ENCODE measurements at places on chromosomes 5 and 9.

DNA sequence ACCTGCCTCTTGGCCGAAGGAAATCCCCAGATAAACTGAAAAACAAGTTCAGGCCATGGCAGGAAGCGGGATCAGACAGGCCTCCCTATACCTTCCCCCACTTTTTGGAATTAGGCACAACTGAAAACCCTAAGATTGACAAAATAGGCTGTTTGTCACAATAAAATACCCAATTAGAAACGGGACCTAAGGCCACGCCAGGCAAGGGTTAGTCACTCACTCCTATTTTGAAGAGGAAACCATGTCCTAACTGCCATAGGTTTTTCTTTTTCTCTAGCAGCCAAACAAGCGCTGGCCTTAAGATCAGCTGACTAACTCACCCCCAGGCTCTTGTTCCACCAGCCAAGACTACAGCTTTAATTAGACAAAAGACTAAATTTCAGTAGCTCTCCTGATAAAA is 11.9 kb downstream of the FBP2 start:
- DNase-seq: no peak
- H3K27ac ChIP-seq: no peak overlapping the region
- peaks cover 16% of the 10 kb centered on the region for H3K4me1 ChIP-seq
- H3K36me3 ChIP-seq: no peaks in the 10 kb centered on the region
- H3K27me3 ChIP-seq: peaks cover 3% of the 10 kb centered on the region

DNA sequence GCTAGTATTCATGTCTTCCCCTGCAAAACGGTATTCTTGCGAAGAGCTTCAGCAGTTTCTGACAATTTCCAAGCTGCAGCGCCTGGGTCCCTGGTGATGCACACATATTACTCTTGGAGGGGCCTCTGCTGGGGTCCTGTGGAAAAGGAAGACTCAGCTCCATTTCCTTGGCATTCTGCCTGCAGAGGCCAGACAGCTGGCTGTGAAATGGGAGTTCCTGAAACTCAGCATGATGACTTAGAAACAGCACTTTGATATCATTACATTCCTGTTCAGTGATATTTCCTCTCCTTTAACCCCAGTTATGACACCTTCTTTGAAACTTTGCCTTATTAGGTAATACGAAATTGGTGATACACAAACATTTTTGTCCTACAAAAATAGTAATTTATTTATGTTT is 98.5 kb downstream of the APBA1 start:
- no peaks in the 10 kb centered on the region for H3K4me1 ChIP-seq
- H3K27me3 ChIP-seq: peaks cover 8% of the 10 kb centered on the region
- no peaks in the 10 kb centered on the region for H3K36me3 ChIP-seq

DNA sequence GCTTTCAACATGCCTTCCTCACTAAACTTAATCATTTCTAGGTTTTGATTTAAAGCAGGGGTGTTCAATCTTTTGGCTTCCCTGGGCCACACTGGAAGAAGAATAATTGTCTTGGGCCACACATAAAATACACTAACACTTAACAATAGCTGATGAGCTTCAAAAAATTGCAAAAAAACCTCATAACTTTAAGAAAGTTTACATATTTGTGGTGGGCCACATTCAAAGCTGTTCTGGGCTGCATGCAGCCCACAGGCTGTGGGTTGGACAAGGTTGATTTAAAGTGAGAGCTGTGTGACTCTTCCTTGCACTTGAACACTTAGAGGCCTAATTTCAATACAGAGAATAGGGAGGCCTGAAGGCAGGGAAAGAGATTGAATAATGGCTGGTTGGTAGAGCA is 598.3 kb downstream of the EFNA5 start:
- no peak for DNase-seq
- H3K27me3 ChIP-seq: no peaks in the 10 kb centered on the region
- H3K4me3 ChIP-seq: no peak overlapping the region
- H3K4me1 ChIP-seq: no peaks in the 10 kb centered on the region
- no peaks in the 10 kb centered on the region for H3K36me3 ChIP-seq
- no peak overlapping the region for H3K27ac ChIP-seq

DNA sequence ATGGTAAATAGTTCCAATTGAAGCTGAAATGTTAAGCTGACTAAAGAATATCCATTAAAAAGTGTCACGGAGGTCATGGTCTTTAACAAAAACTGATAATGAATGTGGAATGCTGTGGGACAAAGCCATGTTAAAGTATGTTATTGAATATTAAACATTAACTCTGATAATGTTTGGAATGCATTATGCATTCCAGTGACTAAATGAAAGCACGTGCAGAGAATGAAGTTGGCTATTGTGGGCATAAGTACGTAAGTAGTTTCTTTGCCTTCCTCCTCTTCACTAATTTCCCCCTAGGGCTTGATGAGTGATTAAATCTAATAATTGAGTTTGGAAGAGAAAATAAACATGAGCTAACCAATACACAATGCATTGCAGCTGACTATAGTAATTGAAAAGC is 640.4 kb upstream of the CDH10 start:
- no peak for DNase-seq
- no peaks in the 10 kb centered on the region for H3K27me3 ChIP-seq
- H3K4me1 ChIP-seq: no peaks in the 10 kb centered on the region
- H3K36me3 ChIP-seq: no peaks in the 10 kb centered on the region
- H3K4me3 ChIP-seq: no peak overlapping the region
- H3K27ac ChIP-seq: no peak overlapping the region

- H3K36me3 ChIP-seq: peaks cover 6% of the 10 kb centered on the region
- H3K27ac ChIP-seq: no peak overlapping the region
- H3K4me3 ChIP-seq: no peak overlapping the region
- H3K4me1 ChIP-seq: peaks cover 6% of the 10 kb centered on the region
Measured at GRCh38 chr9:107342476-107343161, 59.5 kb downstream of the RAD23B start.

DNA sequence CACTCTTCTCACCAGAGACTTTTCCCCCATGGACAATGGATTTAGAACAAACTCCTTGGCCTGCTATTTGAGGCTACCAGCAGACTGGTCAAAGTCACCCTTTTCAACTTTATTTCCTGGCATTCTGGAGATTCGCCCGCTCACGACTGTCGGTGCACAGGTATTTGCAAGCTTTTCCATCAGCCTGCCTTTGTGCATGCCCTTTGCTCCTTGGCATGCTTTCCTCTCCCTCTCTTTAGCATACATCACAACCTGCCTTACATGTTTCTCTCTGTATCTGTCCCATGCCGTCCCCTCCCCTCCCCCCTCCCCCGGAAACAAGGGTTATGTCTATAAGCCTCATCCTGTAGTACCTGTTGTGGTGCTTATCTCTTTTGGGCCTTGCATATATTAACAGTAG is 257.1 kb downstream of the AOPEP start:
- no peak overlapping the region for H3K4me3 ChIP-seq
- no peak for DNase-seq
- H3K4me1 ChIP-seq: peaks cover 3% of the 10 kb centered on the region
- no peaks in the 10 kb centered on the region for H3K36me3 ChIP-seq
- H3K27ac ChIP-seq: no peak overlapping the region

- no peak overlapping the region for H3K4me3 ChIP-seq
- no peak for DNase-seq
- H3K27ac ChIP-seq: no peak overlapping the region
- no peaks in the 10 kb centered on the region for H3K27me3 ChIP-seq
Measured at GRCh38 chr5:66164044-66164790, 20.1 kb downstream of the SREK1 start.

- peaks cover 3% of the 10 kb centered on the region for H3K4me1 ChIP-seq
- peaks cover 5% of the 10 kb centered on the region for H3K27me3 ChIP-seq
- H3K36me3 ChIP-seq: no peaks in the 10 kb centered on the region
- no peak overlapping the region for H3K4me3 ChIP-seq
- no peak for DNase-seq
- no peak overlapping the region for H3K27ac ChIP-seq
Measured at GRCh38 chr9:98538626-98539031, 170.1 kb downstream of the GABBR2 start.

GRCh38 chr9:2663461-2664173 is 42.0 kb downstream of the VLDLR start:
- no peak overlapping the region for H3K27ac ChIP-seq
- DNase-seq: no peak
- no peak overlapping the region for H3K4me3 ChIP-seq
- H3K4me1 ChIP-seq: peaks cover 29% of the 10 kb centered on the region
- H3K36me3 ChIP-seq: no peaks in the 10 kb centered on the region

GRCh38 chr9:98502311-98502975 is 206.3 kb downstream of the GABBR2 start:
- no peak overlapping the region for H3K4me3 ChIP-seq
- no peak overlapping the region for H3K27ac ChIP-seq
- no peaks in the 10 kb centered on the region for H3K27me3 ChIP-seq
- H3K4me1 ChIP-seq: no peaks in the 10 kb centered on the region

GRCh38 chr5:137633896-137634295 is 102.0 kb downstream of the KLHL3 start:
- no peak for DNase-seq
- H3K4me3 ChIP-seq: no peak overlapping the region
- H3K36me3 ChIP-seq: no peaks in the 10 kb centered on the region
- H3K27ac ChIP-seq: no peak overlapping the region
- H3K4me1 ChIP-seq: no peaks in the 10 kb centered on the region

DNA sequence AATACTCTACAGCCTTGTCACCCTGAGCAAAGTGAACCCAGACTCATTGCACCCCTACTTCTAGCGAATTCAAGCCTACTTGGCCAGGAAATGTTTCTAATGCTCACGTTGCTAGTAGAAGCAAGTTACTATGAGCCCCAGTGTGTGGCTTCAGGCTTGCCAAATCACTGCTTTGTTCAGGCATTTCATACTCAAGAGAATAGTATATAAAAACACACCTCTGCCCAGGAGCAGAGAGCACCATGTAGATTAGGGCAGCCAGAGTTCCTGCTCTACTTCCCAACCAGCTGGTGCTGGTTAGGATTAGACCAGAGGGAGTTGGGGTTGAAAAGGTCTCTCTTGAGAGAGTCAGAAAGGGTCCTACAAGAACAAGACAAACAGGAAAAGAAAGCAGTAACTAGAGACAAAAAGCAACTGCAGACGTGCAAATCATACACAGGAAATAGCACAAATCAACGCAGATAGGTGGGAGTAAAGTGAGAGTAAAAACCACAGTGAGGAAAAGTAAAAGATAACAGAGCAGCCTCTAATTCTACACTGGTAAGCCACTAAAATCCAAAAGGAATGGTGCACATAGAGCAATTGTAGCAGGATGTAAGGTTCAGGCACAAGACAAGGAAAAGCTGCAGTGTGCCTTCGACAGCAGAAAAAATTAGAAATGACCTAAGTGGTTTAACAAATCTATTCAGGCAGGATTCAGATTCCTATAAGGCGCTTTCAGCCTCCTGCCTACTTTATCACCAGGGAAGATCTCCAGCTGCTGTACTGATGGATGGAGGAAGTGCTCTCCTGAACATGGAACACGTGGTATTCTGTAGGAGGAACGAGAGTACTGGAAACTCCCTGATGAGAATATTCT is 49.6 kb upstream of the KIF2A start:
- H3K4me3 ChIP-seq: peak overlapping the region; percentile 63
- H3K27me3 ChIP-seq: no peaks in the 10 kb centered on the region
- peaks cover 75% of the 10 kb centered on the region for H3K4me1 ChIP-seq
- DNase-seq: peak; percentile 14
- peaks cover 42% of the 10 kb centered on the region for H3K36me3 ChIP-seq

- H3K4me1 ChIP-seq: peaks cover 23% of the 10 kb centered on the region
- H3K27me3 ChIP-seq: peaks cover 3% of the 10 kb centered on the region
- DNase-seq: peak; percentile 10
- peak overlapping the region; percentile 14 for H3K27ac ChIP-seq
Measured at GRCh38 chr5:172274951-172275753, 8.4 kb downstream of the UBTD2 start.

GRCh38 chr5:71924980-71925379 is 182.3 kb upstream of the MAP1B start:
- H3K4me3 ChIP-seq: no peak overlapping the region
- H3K27me3 ChIP-seq: peaks cover 5% of the 10 kb centered on the region
- H3K36me3 ChIP-seq: no peaks in the 10 kb centered on the region
- DNase-seq: no peak
- no peaks in the 10 kb centered on the region for H3K4me1 ChIP-seq

DNA sequence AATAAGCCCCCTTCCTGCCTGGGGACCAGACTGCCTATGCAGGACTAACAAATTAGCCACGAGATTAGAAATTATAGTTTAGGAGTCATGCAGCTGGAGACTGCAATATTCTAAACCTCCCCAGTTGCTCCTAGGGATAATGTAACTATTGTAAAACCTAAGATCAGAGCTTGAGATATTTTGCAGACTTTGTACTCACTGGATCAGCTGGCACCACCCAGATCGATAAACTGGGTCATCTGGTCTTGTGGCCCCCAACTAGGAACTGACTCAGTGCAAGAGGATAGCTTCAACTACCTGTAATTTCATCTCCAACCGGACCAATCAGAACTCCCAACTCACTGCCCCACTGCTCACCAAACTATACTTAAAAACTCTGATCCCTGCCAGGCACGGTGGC is 38.2 kb downstream of the DNAJC21 start:
- no peaks in the 10 kb centered on the region for H3K4me1 ChIP-seq
- DNase-seq: no peak
- H3K4me3 ChIP-seq: no peak overlapping the region

DNA sequence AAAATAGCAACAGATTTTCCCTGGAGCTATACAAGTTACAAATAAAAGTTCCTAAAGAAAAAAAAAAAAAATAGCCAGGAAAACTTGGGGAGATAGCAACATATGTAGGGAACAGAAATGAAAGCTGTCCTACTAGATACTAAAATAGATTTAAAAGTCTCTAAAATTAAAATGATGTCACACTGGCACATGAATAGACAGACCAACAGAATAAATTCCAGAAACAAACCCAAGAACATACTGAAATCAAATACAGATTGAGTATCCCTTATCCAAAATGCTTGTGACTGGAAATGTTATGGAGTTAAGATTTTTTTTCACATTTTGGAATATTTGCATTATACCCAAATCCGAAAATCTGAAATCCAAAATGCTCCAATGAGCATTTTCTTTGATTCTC is 23.8 kb downstream of the GOLPH3 start:
- no peak overlapping the region for H3K4me3 ChIP-seq
- no peaks in the 10 kb centered on the region for H3K27me3 ChIP-seq
- H3K36me3 ChIP-seq: peaks cover 45% of the 10 kb centered on the region

DNA sequence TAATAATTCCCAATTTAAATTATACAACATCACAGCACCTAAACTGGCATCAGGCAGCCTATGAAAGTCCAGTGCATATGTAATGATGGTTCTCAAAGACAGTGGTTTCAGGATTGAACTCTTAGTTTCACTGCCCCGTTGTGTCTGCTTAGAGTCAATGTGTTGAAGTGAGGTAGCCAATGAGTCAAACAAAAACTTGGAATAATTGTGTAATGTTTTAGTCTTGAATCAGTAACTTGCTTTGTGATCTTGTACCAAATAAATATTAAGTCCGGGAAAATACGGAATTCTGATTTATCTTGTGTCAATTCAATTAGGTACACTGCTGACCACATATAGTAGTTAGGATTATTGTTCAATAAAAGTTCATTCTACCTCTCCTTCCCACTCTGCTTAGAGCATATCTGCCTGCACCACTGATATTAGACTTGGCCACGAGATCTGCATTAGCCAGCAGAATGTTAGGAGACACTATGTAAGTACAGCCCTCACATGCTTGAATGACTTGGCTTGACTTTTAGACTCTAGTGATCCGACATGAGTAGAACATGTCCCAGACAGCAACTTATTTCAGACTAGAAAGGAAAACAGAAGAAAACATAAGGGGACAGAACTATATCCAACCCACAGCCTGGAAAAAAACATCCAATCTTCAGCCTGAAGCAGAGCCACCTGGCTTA is 441.5 kb upstream of the PTGER4 start:
- H3K27me3 ChIP-seq: no peaks in the 10 kb centered on the region
- H3K36me3 ChIP-seq: peaks cover 34% of the 10 kb centered on the region
- peaks cover 24% of the 10 kb centered on the region for H3K4me1 ChIP-seq
